CD8-positive, alpha-beta memory T cell (primary cell): ENCODE measurements at places on chromosomes 5 and 9.

DNA sequence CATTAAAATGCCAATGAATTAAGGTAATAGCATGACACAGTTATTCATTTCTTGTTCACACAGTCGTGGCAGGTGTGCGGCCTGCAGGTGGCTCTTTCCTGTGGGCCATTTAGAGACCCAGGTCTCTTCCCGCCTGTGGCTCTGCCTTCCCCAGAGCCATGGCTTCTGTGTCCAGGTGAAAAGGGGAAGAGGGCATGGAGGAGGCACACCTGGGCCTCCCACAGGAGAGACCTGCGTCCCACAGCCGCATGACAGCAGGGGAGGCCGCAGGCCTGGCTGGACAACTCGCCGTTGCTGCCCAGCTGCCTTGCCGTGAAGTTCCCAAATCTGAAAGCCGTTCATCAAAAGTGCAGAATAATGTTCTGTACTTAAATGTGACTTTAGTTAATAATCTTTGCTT, 14.4 kb upstream of the PLEKHG4B start:
- no peak for DNase-seq

DNA sequence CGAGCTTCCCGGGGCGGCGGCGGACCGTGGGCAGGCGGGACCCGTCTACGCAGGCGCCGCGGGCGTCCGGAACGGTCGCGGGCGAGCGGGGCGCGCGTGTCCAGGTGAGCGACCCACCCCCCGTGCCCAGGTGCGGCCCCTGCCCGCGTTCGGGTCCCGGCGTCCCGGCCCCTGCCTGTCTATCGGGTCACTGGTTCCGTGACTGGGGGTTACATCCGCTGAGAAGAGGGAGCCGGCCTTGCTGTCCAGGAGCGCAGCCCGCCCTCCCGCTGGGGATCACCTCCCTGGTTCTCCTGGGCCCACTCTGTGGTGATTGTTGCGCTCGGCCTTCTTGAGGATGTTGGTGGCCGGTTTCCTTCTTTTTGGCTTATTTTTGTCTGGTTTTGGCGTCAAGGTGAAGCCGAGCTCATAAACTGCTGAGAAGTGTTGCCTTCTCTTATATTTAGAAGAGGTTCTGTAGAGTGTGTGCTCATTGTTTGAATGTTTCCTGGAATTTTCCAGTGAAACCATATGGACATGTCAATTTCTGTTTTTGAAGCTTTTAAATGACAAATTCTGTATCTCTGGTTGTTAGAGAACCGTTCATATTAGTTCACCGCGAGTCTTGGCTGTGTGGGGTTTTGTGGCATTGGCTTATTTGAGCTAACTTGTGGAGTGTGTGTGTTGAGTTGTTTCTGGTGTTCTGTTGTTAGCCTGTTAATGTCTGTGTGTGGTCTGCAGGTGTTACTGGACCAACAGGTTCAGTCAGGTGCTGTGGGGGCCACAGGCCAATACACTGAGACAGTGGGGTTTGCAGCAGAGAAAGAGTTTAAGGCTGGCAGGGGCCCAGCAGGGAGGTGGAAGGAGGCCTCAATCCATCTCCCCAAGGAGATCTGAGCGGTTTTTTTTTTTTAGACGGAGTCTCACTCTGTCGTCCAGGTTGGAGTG, 621 bp downstream of the CEP72 start:
- no peak for DNase-seq

- DNase-seq = no peak
Observed at GRCh38 chr9:82745919-82746318, 317.0 kb downstream of the RASEF start.

DNA sequence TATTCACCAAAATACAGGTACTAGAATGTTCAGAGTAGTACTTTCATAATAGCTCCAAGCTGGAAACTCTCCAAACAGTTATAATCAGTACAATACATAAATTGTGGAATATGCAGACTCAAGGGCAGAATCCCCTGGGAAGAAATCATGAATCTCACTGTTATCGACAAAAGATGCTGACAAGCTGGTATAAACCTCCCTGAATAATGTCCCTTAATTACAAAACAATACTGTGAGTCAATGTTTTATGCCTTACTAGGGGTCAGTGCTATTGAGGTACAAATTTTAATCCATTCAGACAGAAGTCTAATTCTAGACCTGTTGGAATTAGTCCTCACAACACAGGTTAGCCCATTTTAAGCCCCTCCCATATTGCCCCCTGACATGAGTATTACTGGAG, 532.3 kb downstream of the DTWD2 start:
- DNase-seq = no peak

GRCh38 chr5:132830436-132831094, at the start of gene SHROOM1:
SHROOM1 (minus strand) TSS chr5:132830647; CDS start chr5:132826140, 4,507 bp downstream.
- no peak for DNase-seq

- no peak for DNase-seq
Observed at GRCh38 chr9:134842321-134842720, 38.3 kb upstream of the FCN2 start.
